ENCODE measurements at places on chromosomes 4 and X.

DNA sequence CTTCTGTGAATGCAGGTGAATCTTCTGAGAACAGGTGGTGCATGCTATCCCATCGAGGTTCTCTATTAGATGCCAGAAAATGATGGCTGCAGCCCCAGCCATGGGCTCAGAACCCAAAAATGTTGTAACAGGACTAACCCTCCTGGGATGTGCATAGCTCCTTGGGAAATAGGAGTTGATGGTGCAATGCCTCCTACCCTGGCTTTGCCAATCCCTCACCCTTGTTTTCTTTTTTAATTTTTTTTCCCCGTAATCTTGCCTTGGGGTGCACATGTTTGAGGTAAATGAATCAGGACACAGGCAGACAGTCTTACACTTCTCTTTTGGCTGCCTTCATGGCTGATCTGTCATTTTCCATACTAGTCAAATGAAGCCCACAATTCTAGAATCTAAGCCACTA, 96.6 kb downstream of the KIT start:
- DNase-seq = no peak

DNA sequence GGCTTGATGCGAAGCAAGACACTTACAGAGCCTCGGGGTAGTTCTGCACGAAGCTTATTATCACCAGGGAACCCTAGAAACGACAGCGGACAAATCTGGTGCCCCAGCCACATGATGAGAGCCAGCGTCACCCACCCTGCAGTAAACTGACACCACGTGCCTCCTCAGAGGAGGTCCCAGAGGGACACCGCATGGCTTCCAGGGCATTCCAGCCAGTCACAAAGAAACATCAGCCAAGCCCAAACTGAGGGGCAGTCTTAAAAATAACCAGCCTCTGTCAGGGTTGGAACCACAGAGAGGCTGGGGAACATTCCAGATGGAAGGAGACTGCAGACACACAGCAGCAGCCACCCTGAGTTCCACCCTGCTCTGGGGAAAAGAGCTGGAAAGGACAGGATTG, 36.6 kb upstream of the HGFAC start:
- DNase-seq = no peak

DNA sequence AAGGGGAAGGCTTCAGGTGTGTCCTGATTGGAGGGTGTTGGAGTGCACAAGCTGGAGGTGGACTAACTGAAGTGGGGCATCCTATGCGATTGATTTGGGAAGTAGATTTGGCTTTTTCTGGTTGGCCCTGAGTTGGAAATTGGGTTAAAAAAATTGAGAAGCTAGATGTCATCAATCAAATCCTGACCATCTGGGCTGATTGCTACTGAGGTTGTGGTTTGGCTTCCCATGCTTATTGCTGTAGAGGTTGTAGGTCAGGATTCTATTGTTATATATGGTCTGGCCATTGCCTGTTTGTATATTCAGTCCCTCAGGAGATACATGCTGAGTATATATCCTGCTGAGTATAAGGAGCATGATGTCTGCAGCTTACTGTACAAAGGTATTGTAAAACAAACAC, 7.7 kb upstream of the ZNF81 start:
- DNase-seq = no peak

GRCh38 chrX:102975016-102975415, 37.9 kb downstream of the RAB40AL start:
- DNase-seq = no peak

DNA sequence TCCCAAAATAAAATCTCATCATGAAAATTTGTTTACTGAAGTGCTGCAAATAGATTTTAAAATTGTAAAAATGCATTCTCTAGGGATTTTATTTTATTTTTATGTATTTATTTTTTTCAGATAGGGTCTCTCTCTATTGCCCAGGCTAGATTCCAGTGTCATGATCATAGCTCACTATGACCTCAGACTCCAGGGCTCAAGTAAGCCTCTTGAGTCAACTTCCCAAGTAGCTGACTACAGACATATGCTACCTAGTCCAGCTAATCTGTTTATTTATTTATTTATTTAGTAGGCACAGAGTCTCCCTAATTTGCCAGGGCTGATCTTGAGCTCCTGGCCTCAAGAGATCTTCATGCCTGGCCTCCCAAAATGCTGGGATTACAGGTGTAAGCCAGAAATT, 317.7 kb upstream of the ANXA10 start:
- DNase-seq = no peak

DNA sequence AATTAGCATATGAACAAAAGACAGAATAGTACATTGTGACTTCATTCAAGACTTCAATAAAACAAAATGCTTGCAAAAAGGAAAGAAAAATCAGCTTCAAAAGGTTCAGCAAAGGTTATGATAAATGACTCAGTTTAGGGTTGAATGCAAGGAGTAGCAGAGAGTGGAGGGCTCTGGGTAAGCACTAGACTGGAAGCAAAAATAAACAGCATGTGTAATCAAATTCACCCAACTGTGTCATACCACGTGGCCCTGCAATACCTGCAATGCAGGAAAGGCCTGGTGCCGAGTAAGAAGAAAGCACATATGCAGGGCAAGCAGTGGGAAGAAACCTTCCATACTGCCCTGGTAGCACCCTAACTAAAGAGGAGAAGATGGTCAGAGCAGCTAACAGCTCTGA, 88.7 kb downstream of the ATP11C start:
- no peak for DNase-seq

DNA sequence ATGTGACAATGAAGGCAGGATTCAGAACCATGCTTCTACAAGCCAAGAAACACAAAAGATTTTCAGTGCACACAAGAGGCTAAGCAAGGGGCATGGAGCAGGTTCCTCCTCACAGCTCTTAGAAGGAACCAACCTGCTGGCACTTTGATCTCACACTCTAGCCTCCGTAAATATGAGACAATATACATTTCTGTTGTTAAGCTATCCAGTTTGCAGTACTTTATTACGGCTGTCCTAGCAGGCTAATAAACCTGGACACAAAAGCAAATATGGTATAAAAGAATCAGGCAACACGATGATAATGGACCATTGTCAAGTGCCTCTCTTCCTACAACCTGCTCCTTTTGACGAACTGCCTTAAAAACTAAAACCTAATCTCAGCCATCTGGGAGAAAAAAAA, 114.5 kb downstream of the ZAR1 start:
- no peak for DNase-seq

- DNase-seq = no peak
These were observed 149.3 kb downstream of the RASL11B start for GRCh38 chr4:53011259-53011905.

- DNase-seq = no peak
These were observed 334.4 kb downstream of the DHX15 start for GRCh38 chr4:24249972-24250371.

- no peak for DNase-seq
These were observed 101.1 kb downstream of the ADGRL3 start for GRCh38 chr4:61301271-61301670.

DNA sequence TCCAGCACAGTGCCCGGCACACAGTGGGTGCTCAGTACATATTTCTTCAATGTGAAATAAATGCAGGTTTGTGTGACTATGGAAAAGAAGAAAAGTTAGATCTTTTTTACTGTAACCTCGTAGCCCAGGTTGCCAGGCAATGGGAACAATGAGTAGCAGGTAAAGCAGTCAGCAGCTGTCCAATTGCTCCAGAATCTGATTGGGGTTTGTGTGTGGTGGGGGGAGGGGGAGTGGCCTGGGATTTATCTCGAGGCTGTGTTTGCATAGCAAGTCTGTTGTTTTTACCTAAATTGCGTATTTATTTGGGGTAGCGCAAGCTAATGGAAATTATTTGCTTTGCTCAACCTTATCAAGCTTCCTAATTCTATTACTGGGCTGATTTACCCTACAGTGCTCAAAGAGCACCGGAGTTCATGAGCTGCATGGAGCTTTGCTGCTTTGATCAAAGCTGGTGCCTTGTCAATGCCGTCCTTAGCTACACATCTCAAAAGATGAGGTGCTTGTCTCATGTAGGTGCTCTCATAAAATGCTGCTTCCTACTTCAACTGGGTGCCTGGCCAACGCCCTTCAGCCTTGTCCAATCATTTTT, 145.0 kb upstream of the DGKK start:
- no peak for DNase-seq

DNA sequence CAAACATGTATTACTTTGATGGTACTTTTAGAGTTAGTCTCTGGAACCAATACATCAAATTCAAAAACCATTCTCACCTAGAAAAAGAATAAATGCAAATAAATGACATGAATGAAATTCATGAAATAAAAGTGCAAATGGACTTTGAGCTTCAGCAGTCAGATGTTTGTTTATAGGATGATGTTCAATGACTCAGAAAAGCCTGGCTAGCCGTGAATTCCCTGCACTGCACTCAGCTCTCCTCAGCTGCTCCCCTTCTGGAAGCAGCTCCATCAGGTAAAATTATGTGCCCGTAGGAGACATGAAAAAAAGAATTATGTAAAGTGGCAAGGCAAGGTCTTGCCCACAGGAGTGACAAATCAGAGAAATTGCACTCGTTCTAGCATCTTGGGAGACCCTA, 390.6 kb downstream of the GPM6A start:
- DNase-seq = no peak

GRCh38 chr4:81651243-81651899, 179.7 kb upstream of the RASGEF1B start:
- DNase-seq = no peak

GRCh38 chr4:130043732-130044160, 947.8 kb downstream of the C4orf33 start:
- DNase-seq = no peak

- no peak for DNase-seq
These were observed 37.3 kb downstream of the APBB2 start for GRCh38 chr4:41177016-41177415.

- DNase-seq = no peak
These were observed 358.4 kb downstream of the PRR32 start for GRCh38 chrX:127177966-127178365.

- DNase-seq = peak; percentile 72
These were observed 61.3 kb downstream of the AR start for GRCh38 chrX:67604979-67605703.

GRCh38 chrX:8284131-8284530, 113.1 kb upstream of the VCX2 start:
- DNase-seq = no peak

DNA sequence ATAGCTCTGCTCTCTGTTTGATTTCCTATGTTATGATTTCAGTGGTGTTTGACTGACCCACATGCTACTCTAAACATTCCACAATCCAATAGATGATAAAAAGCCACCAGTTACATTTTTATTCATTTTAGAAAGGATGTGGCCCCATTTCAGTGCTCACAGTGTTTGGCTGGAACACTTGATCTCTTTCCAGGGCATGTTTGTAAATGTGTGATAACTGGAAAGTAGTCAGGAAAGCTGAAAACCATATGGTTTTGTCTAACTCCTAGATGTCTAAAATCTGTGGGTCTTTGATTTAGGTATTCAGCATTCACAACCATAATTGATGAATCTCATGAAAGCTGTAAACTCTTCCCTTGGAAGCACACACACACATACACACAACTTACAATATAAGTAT, 904.9 kb upstream of the AGA start:
- no peak for DNase-seq

DNA sequence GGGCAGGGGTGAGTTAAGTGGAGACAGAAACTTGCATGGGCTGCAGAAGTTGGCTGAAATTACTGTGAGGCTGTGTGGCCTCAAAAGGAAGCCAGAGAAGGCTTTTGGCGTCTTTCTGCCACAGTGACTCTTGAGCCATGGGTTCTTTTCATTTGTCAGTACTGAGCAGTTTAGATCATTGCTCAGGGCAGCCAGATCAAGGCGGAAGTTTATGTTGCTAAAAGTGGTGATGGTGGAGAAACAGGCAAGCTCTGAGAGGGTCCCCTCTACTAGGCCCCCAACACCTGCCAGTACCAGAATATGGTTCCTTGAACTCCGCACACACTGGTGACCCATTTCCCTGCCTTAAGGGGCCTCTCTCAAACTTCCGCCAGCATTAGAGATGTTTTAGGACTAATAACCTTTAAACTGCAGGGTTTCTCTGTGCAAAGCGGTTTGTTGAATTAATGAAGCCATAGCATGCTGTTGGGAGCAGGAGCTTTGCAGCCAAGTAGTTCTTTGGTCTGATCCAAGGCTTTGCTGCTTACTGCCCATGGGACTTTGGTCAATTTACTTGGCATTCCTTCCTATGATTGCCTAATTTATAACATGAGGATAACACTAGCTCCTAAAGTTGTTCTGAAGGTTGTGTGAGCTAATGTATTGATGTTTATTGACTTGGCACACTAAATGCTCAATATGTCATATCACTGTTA, 34.5 kb downstream of the RNF175 start:
- no peak for DNase-seq

DNA sequence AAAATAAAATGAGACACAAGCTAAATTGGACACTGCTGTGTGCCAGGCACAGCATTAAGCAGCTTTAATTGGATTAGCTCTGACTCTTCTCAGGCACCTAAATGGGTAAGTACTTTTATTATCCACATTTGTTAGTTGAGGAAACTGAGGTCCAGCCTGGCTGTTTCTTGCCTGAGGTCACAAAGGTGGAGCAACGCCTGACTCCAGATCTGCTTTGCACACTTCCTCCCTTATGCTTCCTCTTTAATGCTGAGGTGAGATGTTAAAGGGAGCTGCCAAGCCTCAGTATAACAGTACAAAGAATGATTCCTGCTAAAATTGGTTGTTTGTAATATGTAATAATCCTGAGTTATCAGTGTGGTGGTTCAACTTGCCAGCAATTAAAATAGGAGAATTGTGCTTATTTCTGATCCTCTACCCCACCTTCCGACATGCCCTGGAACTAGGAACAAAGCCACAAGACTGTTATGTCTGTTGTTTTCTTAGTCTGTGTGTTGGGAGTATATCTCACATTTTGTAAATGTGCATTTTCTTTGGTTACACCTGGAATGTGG, 74.4 kb downstream of the AFF1 start:
- no peak for DNase-seq

DNA sequence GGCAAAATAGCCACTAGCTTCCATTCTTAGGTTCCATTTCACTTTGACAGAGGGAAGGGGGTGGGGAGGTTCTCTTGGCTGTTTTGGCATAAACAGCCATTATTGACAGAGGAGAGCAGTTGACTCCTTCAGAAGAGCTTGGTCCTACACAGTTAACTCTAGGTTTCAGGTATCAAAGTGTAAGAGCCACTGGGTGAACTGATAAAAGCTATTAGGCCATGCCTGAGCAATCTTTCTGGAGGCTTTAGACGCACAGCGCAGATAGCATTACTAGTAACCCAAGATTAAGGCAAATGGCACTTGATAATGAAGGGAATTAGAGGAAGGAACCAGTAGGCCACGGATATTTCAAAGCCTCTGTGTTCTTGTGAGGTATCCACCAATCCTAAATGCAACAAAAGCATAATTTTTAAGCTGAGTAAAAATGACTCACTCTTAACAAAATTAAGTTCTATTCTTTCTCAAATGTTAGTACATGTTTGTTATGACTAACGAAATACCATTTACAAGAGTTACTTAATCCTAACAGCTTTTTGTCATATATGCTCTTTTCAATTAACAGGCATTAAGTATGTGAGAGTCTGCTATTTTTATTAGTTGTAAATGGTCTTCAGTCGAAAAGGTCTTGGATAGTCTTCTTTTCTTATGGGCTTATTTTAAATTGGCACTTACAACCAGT, 53.6 kb downstream of the SLC7A11 start:
- no peak for DNase-seq

DNA sequence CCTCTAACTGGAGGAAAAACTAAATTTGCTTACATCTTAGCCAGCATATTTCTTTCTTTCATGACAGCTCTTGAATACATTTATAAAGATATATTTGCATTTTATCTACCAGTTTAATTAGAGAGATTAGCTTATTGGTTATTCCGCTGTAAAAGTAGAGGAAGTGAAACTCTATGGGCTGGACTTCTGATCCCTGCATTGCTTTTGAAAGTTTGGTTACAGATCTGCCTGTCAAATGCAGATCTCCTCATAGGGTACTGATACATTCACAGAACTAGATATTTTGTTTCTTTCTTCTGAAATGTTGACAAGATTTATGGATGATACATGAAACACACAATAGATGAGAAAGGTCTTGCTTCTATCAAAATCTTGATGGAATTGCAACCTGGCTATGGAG, 581.4 kb upstream of the AADAT start:
- no peak for DNase-seq

Measured in AG04450 (cell line).